Stimulated activated CD4-positive, alpha-beta T cell treated with anti-CD3 and anti-CD28 coated beads, Interleukin-15, amount 100 ng/mL, for 1 hour (primary cell): ENCODE measurements at places on chromosomes 11 and 22.

- no peak for DNase-seq
Measured at GRCh38 chr11:1102221-1102971, 27.7 kb downstream of the MUC2 start.

DNA sequence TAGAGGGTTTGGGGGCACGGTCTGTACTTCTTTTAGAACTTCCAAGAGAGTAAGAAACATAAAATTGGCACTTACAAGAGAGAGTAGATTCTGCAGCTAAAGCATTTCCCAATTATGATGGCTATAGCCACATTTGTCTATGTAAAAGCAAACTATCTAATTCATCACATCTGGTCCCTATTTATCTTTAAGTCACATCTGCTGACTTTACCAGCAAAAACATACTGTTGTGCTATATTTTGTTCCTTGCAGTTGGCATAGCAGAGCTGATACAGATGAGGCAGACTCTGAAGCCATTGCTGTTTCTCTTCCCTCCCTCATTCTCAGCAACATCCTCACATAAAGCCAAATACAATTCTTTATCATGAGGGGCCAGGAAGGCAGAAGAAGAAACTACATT lies 1533.5 kb upstream of the RAG2 start:
- DNase-seq: no peak

DNA sequence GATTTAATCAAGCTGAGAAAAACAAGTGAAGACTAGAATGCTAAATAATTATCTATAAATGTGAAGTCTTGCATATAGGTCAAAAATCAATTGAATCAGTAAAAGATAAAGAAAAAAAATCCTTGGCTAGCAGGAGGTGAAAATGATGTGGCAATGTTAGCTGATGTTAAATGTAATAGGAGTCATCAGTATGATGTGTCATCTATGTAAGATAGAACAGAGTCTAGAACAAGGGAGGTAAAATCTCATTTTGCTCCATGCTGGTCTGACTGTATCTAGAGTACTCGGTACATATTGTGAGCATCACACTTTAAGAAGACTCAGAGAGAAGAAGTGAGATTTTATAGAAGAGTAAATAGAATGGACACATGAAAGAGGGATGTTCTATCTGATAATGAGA lies 721.2 kb downstream of the ETS1 start:
- DNase-seq: no peak

DNA sequence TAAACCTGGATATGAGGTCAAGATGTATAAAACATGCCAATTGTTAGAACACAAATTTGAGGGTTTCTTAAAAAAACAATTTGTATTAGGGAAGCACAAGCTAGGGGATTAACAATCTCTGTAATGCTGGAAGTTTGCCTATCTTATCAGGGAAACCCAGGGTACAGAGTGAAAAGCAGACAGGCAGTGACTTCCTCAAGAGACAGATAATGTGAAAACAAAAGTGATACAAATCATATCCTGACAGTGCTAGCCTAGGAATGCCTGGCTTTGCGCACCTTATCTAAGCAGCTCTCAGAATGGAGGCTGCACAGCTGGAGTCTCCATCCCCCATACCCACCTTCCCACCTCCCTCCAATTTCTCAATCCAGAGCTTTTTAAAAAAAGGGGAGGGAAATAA lies 22.5 kb upstream of the RBX1 start:
- DNase-seq: no peak
